ENCODE measurements at places on chromosomes 3 and 15.

GRCh38 chr15:73949496-73949895 lies 23.2 kb downstream of the LOXL1 start:
- no peak for DNase-seq

- no peak for DNase-seq
These were observed 62.7 kb upstream of the CCR4 start for GRCh38 chr3:32888739-32889138.

DNA sequence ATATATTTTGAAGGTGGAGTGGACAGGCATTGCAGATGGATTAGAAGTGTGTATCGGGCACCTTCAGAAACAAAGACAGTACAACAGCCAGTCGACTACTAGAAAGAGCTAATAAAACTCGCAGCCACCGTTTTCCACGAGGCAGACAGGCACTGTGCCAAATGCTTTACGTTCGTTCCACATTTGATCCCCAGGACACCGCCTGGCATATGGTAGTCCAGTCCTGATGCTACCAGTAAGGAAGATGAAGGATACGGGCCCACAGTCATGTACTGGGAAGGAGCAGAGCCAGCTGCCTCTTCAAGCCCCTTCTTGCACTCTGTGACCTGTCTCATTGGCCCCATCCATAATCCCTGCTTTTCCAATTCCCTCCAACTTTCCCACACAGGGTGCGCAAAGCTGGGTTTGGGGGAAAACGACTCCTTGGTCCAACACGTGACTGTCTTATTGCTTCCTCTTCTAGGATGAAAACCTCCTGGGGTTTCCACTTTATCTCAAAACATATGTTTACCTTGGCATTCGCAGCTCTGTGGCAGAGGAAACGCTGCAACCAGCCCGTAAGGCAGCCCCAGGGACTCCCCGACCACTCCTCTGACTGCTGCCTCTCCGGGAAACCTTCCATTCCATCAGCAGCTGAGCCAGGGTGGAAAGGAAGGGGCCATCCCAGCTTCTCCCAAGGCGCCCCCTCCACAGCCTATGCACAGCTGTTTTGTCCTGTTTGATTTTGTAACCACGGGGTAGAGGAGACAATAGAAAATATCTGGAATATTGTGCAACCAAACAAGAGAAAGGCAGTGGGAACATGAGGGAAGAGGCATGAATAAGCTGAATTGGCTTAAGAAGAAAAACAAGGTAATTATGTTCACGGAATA lies 107.4 kb downstream of the ADAMTS17 start:
- peak; percentile 5 for DNase-seq

GRCh38 chr15:76024021-76024768 lies 12.0 kb upstream of the NRG4 start:
- no peak for DNase-seq

GRCh38 chr15:67033571-67034044 lies 31.8 kb upstream of the SMAD3 start:
- DNase-seq = no peak

GRCh38 chr3:36258421-36258820 lies 121.9 kb upstream of the STAC start:
- DNase-seq = no peak

GRCh38 chr3:97983933-97984491 lies 11.8 kb upstream of the RIOX2 start:
- peak; percentile 76 for DNase-seq

GRCh38 chr3:72663429-72663828 lies 184.8 kb downstream of the SHQ1 start:
- peak; percentile 13 for DNase-seq

GRCh38 chr3:122488262-122488973 lies 26.3 kb downstream of the KPNA1 start:
- DNase-seq = no peak

- DNase-seq = no peak
These were observed 40.5 kb downstream of the HDC start for GRCh38 chr15:50225057-50225456.

- DNase-seq = no peak
These were observed 379.8 kb downstream of the LPP start for GRCh38 chr3:188533612-188534357.

DNA sequence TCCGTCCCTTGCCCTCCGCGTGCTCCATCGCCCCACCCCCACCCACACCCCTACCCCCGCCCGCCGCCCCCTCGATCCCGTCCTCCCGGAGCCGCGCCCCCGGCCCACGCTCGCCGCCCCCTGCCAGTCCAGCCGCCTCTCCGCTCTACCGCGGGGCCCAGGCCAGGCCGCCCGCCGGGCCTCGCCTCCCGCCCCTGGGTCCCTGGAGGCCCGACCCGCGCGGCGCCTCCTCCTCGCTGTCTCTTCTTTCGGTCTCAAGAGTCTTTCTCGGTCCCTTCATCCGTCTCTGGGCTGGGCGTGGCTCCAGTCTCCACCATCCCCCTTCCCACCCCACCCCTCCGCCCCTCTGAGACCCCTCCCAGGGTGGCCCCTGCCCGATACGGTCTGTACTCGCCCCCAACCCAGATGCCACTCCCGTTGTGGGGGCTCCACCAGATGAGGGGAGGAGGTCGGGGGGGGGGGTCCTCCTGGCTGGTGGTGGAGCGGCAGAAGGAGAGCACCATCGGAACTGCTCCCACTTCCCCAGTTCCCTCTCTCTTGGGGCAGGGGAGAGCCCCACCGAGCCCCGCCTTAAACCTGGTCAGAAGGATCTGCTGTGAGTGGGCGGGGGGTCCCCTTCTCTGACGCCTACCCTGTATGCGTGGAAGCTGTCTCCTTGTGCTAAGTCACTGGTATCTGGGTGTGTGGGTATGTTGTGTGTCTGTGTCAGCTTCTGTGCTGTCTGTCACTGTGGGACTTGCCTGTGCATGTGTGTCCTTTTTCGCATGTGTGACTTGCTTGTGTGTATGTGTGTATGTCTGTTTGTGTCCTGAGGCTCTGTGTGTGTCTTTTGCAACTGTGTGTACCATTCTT lies 1.0 kb downstream of the PRKCD start:
- DNase-seq = peak; percentile 56

- peak; percentile 38 for DNase-seq
These were observed 103.6 kb upstream of the BFSP2 start for GRCh38 chr3:133295944-133296917.

GRCh38 chr3:52238193-52238760 lies 681 bp downstream of the TWF2 start:
- no peak for DNase-seq

- no peak for DNase-seq
These were observed 164.1 kb upstream of the CCDC54 start for GRCh38 chr3:107213044-107213669.

DNA sequence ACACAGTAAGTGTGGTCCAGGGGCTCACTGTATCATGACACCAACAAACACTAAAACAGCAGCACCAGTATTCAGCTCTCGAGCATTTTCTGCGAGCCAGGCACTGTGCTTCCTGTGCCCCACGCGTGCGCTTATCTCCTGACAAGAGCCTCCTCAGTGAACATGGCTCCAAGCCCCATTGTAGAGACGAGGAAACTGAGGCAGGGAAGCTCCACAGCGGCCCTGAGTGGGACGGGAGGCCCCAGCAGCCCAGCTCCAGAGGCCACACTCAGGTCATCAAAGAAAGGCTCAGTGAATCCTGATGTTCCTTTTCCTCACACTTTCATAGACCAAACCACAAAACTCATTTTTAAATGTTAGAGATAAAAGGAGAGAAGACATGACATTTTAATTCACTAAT lies 113.1 kb downstream of the TPRA1 start:
- DNase-seq = no peak

Measured in NCI-H82 (cell line).